Stimulated activated naive CD4-positive, alpha-beta T cell treated with Interleukin-2 at 50 U/mL for 16 hours (primary cell): ENCODE measurements at places on chromosomes 11 and 22.

DNA sequence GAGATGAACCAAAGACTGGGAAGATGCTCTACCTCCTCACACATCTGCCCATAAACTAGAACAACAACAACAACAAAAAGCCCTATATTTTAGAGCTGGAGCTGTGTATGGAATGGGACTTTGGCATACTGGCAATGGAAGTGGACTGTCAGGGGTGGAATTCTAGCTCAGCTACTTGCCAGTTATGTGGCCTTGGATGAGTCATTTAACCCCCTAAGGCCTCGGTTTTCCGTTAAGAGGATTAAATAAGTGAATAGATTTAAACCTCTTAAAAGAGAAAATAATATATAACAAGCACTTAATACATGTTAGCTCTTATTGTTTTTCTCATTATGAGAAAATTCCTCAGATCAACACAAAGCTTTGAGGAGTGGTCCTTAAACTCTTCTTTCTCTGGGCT lies 195.0 kb downstream of the KIF18A start:
- DNase-seq: no peak

GRCh38 chr22:24322522-24322921 lies 51.9 kb downstream of the SPECC1L start:
- DNase-seq: no peak

GRCh38 chr11:86101941-86102407 lies 33.1 kb upstream of the PICALM start:
- no peak for DNase-seq

DNA sequence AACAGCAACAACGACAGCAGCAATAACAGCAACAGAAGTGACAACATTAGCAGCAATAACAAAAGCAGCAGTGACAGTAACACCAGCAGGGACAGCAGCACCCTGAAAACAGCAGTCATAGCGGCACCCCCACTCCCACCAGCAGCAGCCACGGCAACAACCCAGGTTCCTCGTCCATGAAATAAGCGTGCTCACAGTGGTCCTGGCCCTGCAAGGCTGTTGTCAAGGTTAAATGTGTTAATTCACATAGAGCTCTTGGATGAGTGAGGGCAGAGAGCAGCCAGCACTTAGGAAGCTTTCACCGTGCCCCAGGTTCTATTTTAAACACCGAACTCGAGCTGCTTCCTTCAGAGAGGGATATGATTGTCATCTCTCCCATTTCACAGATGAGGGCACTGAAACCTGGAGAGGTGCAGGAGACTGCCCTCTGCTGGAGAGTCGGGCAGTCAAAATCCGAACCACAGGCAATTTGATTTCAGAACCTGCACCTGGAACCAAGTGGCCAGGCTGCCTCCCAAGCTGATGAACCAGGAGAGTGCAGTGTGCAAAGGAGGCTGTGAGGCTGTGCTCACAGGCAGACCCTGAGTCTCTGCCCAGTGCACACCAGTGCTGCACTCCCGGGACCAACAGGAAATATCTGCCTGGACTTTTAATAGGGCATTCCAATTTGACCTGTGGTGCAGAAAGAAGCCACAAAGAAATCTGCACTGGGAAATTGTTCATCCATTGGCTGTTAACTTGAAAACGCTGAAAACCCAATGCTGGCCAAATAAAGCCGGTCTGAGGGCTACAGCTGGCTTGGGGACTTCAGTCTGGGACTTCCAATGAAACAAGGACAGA lies 22.9 kb upstream of the FGF3 start:
- peak; percentile 5 for DNase-seq
